ENCODE measurements at places on chromosomes 1 and 21.

GRCh38 chr1:186300056-186300455, 75.0 kb downstream of the TPR start:
- no peak for DNase-seq

DNA sequence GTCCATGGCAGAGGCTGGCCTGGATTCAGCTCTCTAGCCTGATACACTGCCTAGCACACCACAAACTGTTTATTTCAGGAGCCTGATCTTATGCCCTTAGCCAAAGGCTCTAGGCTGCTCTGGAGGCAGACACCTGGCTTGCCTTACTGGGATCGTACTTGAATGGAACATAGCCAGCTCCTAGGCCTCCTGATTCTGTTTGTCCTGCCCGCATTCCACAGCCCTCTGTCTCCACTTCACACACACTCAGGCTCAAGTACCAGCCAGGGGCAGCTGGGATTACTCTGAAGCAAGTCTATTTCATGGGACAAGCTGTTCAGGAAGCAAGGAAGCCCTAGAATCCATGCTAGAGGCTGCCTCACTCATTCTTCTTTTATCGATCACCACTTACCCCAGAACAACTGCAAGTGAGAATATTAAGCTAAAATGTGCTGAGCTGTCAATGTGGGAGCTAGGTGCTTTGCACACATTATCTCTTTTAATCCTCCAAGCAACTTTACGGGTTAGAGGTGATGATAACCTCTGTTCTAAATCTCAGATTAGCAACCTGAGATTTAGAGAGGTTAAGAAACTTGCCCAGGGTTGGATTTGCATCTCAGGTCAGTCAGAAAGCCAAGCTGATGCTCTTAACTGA, 31.1 kb upstream of the CYP4B1 start:
- DNase-seq: no peak

DNA sequence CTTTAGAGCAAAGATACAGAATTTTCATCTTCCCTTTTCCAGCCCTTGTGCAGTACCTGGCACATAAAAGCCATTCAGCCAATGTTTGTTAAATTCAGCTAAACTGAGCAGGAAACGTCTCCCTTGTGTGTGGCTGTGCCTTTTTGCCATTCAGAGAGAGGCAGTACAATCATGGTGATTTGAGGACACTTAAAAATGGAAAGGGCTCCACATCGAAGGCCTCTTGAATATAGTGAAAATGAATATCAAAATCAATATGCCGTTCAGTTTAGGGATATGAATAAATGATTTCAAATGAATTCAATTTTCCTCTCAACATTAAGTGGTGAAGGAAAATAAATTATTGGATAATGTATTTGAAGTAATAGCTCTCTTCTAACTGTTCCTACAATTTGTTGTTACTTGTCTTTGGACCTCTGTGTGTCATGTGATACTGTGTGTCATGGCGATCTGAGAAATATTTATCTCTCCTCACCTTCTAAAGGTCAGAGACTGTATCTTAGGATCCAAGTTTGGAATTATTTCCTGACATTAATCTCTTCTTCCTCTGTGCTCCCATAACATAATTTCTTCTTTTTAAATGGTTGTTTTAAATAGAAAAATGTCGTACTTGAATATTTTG, 355.6 kb upstream of the ST6GALNAC5 start:
- no peak for DNase-seq

DNA sequence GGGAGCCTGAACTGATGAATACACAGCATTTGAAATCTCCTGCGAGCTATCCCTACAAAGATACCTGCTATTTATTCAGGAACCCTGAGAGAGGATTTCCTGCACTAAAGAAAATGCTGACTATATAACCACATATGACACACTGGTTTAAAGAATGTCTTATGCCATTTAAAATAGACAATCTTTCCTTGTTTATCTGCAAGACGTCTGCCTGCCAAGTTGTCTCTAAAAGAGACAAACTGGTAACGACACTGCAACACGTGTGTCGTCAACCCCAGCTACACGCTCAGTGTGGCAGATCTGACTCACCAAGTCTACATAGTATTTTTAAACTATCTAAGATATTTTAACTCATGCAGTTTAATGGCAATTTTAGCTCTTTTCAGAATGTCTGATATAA, 42.7 kb downstream of the APP start:
- DNase-seq: no peak

- DNase-seq: no peak
These were observed 40.9 kb downstream of the TNFRSF9 start for GRCh38 chr1:7899741-7900140.

DNA sequence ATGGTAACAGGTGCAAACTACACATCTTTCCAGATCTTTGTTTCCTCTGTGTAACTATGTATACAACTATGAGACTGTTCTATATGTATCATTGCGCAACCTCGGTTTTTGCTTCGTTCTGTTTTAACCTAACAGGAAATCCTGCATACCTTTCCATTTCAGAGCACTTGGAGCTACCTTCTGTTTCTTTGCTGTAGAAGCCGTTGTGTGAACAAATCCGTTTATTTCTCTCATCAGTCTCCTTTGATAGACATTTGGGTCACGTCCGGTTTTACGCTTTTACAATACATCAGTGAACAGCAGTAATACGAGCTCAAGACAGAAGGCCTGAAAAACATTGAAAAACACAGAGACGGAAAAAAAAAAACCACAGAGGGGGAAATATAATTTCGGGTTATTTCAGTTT, 10.5 kb downstream of the ATP5IF1 start:
- DNase-seq: no peak

- DNase-seq: no peak
These were observed 1.2 kb upstream of the CD1D start for GRCh38 chr1:158179301-158180041.

- DNase-seq: peak; percentile 17
These were observed 24.5 kb downstream of the CLIC6 start for GRCh38 chr21:34693192-34693810.

DNA sequence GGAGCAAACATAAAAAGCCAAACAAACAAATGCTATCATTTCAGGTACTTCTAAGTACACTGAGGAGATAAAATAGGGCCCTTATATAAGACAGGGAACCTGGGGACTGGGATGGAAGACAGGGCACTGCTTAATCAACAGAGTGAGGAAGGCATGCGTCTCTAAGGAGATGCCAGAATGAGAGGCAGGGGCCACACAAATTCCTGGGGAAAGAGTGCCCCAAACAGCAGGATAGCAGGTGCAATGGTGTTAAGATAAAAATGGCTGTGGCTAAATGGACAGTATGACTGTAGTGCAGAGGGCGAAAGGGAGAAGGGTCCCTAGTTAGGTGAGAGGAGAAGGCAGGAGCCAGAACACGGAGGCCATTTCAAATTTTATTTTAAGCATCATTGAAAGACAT, 113.9 kb downstream of the ZBTB18 start:
- DNase-seq: no peak

- no peak for DNase-seq
These were observed 44.1 kb upstream of the EIF4G3 start for GRCh38 chr1:21220815-21221214.

DNA sequence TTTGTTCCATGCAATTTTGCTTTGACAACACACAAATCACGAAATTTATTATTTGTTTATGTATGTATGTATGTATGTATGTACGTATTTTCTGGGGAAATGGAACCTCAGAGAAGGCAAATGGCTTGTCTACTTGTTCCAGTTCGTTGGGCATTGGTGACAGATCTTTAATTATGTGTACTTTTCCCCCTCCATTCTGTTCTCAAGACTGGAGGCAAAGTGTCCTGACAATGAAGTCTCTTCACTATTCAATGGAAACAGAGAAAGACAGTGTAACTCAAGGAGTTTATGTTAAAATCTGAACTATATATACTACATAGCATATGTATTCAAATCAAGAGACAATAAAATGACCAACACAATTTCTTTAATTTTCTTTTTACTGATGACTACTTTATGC, 245.7 kb upstream of the PTBP2 start:
- no peak for DNase-seq

DNA sequence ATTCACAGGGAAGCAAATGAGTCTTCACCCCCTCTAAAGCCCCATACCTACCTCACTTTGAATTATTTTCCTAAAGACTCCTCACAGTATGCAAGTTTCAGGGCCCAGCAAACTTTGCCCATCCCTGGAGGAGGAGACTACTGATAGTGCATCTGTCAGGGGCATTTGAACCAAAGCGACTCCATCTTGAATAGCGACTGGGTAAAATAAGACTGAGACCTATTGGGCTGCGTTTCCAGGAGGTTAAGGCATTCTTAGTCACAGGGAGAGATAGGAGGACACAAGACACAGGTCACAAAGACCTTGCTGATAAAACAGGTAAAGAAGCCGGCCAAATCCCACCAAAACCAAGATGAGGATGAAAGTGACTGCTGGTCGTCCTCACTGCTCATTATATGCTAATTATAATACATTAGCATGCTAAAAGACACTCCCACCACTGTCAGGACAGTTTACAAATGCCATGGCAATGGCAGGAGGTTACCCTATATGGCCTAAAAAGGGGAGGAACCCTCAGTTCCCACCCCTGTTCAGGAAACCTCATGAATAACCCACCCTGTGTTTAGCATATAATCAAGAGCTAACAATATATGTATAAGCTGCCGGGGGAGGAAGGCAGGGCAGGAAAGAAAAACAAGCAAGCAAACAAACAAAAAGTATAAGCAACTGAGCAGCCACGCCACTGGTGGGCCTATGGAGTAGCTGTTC, 3.3 kb upstream of the PKNOX1 start:
- DNase-seq: no peak

DNA sequence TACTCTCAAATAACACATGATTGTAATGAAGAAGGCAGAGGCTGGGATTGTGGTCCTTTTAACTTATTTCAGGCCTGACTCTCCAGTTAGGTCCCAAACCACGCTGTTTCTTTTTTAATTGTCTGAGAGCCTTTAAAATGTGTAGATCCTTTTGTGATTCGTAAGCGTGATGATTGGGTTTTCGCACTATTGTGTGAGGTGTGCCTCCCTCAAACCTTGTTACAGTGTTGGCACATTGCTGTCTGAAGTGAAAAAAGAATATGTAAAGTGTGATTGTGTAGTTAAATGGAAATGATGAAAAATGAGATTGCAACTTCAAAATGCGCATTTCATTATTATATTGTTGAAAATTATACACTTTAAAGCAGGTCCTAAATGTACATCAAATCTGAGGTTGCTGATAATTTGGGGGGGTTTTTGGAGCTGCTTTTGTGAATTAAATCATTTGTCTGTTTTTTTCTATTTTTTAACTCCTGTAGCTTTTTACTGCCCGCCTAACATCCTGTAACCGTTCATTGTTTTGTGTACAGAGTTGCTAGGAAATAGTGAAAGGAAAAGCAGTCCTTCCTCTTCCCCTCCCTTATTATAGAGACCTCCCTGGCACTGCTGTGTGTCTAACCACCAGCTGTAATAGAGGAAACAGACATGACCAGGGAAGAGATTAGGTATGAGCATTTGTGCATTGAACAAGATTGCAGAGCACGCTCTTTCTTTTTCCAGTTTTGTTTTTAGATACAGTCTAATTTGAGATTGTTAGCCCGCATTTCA, 43.3 kb downstream of the IARS2 start:
- no peak for DNase-seq

GRCh38 chr1:171606402-171606941, 15.6 kb upstream of the MYOCOS start:
- no peak for DNase-seq

DNA sequence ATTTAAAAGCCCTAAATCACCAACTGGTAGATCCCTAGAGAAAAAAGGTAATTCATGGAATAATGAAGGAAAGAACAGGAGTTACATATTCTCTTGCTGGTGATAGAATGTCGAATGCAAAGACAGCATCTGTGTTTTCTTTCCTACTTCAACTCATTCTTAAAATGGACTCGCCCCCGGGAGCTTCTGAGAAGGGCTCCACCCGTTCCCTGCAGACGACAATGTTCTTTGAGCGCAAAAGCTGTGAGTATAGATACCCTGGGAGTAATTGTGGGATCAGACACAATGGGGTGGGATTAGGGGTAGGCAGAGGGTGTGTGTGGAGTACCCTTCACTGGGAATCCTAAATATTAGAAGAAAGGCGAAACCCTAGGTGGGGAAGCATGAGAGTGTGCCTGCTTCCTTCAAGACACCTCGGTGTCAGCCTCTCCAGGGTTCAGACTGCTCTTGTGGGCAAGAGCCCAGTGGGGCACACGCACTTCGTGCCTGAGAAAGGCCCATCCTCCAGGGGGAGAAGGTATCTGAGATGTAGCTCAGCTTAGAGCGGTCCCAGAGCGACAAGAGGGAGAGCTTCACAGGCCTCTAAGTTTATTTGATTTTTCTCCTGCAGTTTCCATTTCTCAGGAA, 123.3 kb upstream of the DPYD start:
- no peak for DNase-seq

- DNase-seq: no peak
These were observed 1.7 kb downstream of the ODF2L start for GRCh38 chr1:86394416-86394815.

DNA sequence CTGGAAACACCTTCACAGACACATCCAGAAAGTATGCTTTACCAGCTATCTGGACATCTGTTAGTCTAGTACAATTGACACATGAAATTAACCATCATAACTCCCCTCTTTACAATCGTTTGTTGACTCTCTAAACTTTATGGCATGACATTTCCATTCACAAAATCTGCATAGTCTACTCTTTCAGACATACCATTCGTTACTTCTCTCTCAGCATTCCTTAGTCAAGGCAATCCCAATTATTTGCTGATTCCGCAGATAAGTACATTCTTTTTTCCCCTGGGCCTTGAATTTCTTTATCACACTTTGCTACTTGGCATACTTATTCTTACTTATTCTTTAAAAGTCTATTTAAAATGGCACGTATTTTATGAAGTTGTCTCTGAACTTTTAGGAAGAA, 15.1 kb upstream of the CRB1 start:
- no peak for DNase-seq

GRCh38 chr21:40813918-40814317, 33.0 kb downstream of the DSCAM start:
- DNase-seq: no peak

GRCh38 chr1:214164173-214164572, 116.8 kb upstream of the SMYD2 start:
- no peak for DNase-seq

DNA sequence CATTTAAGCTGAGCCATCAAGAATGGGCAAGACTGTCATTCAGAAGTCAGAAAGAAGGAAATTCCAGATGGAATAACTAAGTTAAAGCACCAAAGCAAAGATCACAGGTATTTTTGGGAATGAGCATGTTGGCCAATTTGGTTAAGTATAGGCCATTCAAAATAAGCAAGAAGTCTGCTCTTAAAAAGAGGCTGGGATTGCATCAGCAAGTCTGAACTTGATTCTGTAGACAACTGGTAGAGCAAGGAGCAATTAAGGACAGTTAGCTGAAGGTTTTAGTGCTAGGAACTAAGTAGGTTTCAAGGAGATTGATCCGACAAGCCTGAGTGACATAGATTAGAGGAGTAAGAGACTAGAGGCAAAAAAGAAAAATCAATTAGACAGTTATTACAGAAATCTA, 8.4 kb downstream of the ANKRD45 start:
- DNase-seq: no peak

DNA sequence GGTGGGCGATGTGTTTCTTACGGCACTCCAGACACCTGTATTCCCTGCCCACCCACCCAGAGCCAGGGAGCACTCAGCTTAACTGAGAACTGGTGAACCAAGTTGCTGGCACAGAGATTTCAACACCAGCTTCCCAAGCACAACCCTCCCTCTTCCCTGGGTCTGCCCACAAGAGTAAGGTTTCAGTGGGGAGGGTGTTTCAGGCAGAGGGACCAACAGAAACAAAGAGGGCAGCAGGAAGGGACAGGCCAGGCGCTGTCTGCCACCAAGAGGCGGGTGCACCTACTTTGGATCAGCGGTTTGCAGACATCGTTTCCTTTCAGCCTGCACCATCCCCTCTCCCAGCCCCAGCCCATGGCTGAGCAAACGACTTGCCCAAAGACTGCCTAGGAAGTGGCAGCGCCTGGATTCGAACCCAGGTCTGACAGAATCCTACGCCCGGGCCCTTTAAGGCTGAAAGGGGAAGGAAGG, 21.9 kb upstream of the ALDH4A1 start:
- DNase-seq: no peak

Data from keratinocyte (primary cell).